ENCODE measurements at places on chromosomes 4 and X. TPM values are rescaled to one million over a fixed set of nuclear protein-coding genes. Genes with fewer than 3 reads are reported as not detected.
A peak's percentile ranks its signal among the peaks of the same experiment; 100 is the strongest.

ELF4 gene
- 25.3 TPM for total RNA-seq

RS1 gene
- total RNA-seq, result not detected

SLC25A53 gene
- 3.2 TPM for total RNA-seq

GRCh38 chr4:40253906-40254305 is 57.1 kb downstream of the RHOH start:
- no peaks in the 10 kb centered on the region for H3K27me3 ChIP-seq
- peak overlapping the region; percentile 75 for H3K27ac ChIP-seq
- no peak overlapping the region for H3K4me3 ChIP-seq
- no peaks in the 10 kb centered on the region for H3K36me3 ChIP-seq
- H3K4me1 ChIP-seq, result peaks cover 26% of the 10 kb centered on the region
- DNase-seq, result no peak

DNA sequence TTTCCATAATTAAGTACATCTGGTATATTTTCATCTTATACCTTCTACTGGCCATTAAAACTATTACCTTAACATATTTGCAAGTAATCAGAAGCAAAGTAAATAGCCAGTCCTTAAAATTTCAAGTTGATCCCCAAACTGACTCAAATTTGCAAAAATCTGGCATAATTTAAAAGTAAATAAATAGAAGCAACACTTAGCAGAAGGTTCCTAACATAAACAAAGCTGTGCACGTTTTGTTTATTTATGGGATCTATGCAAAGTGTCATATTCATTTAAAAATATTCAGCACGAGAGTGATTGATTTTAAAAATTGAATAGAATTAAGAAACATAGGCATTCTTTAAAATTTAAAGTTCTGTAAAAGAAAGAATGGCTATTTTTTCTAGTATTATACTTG is 9.8 kb upstream of the CXXC4 start:
- H3K36me3 ChIP-seq, result no peaks in the 10 kb centered on the region
- peaks cover 30% of the 10 kb centered on the region for H3K4me1 ChIP-seq
- H3K27me3 ChIP-seq, result no peaks in the 10 kb centered on the region

- no peaks in the 10 kb centered on the region for H3K4me1 ChIP-seq
- H3K36me3 ChIP-seq, result no peaks in the 10 kb centered on the region
- H3K4me3 ChIP-seq, result peak overlapping the region; percentile 47
These were observed 1.1 kb downstream of the PJA1 start for GRCh38 chrX:69163936-69164741.

Data from Caco-2 (cell line).